ENCODE measurements at places on chromosomes 12 and 14. TPM values are rescaled to one million over a fixed set of nuclear protein-coding genes. Genes with fewer than 3 reads are reported as not detected.

GRCh38 chr14:103225476-103225875, 102.2 kb downstream of the TNFAIP2 start:
- DNase-seq: no peak

DNA sequence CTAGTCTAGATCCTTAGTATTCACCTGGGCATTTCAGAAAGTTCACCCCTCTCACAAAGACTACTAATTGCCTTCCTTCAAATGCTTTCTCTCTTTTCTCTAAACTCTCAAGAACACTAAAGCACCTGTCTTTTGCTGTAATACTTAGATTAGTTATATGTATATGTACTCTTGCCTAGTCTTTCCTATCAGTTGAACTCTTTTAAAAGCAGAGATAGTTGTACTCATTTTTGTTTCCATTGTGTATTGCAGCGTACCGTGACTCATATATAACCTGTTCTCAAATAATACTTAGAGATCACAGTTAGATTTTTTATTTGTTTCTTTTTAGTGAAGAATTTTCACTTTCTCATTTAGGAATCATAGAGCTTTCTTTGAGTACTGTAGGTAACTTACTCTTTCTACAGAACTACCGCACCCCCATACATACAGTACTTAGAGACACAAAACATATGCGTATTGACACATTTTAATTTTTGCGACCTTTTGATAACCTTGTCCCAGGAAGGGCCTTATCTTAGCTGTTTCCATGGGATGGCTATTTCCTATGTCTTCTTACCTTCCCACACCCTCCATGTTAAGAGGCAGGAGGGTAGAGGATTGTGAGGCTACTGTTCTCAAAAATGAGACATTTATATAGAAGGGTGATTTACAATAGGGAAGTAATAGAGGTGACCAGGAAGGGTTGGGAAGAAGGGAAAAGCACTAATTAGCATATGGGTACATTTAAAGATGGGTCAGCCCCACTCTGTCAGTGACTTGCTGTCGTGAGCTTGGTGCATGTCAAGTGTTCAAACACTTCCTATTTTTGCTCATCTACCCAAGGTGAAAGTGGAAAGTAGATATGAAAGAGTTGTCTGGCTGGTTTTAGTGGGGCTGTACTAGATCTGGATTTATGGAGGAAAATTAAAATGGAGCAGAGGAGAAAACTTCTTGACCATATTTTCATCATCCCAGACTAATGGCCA, 74.3 kb downstream of the PLEKHA5 start:
- no peak for DNase-seq

DNA sequence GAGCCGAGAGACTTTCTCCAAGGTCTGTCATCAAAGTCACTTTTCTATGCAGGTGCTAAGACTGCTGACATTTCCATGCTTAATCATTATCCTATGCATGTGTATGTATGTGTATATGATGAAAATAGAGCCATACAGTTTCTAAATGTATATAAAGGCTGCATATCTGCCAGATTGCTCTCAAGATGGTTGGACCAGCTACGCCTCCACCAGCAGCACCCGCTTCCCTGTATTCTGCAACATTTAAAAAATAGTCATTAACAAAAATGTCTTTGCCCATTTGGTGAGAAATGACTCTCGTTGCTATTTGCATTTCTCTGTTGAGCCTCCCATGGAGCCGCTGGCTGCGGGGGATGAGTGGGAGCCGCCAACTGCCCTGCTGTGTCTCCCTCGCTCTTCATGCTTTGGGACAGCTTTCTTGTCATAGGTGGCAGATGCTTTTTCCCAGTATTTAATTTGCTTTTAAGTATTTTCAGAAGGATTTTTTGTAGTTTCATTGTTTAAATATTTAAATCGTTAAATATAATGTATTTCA, 54.7 kb downstream of the DYNC1H1 start:
- DNase-seq: no peak

DNA sequence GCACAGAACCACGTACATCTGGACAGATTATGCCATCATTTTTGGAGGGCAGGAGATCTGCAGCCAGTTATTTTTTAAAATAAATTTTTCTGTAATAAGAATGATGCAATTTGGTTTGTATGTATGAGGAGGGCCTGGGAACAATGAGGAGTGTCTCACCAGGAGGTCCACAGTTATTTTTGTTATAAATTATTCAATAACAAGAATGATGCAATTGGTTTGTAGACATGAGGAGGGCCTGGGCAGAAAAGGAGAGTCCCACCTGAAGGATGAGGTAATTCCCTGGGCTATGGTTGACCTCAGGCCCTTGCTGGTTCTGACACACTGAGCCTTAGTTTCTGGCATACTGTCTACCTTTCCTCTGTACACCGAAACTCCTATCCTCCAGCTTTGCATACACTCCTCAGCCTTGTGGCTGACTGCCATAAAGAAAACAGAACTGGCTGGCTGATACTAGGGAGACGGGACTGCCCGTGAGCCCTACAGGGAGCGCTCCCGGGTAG, 9.0 kb upstream of the DCD start:
- DNase-seq: no peak

DNA sequence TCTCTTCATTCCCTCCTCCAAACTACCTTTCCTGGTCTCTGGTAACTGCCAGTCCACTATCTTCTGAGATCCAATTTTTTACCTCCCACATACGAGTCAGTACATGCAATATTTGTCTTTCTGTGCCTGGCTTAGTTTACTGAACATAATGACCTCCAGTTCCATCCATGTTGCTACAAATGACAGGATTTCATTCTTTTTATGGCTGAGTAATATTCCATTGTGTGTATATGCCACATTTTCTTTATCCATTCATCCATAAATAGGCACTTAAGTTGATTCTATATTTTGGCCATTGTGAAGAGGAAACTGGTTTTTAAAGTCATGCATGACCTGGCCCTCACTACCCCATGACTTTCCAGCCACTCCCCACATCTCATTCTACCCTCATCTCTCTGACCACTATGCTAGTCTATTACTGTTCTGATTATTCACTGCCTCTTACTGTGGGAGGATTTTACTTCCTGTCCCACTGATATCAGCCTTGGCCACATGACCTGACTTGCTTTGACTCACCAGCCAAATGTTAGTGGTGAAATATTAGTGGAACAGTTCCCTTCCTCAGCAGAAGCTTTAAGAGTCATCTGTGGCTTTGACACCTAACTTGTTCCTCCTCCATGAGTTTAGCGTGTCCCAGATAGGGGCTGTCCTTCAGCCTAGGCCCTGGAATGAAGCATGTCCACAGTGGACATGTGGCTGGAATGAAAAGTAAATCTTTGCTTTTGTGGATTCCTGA, 52.2 kb downstream of the GOLGA5 start:
- DNase-seq: peak; percentile 69

- DNase-seq: no peak
Observed at GRCh38 chr14:51834240-51834639, 26.2 kb upstream of the GNG2 start.

Gene TNFAIP2
- total RNA-seq: 44.5 TPM

Gene SLC17A8
- not detected for total RNA-seq

Gene RASSF9
- 8.5 TPM for total RNA-seq
